ENCODE measurements at places on chromosomes 12 and 14. TPM values are rescaled to one million over a fixed set of nuclear protein-coding genes. Genes with fewer than 3 reads are reported as not detected.

The SLC7A8 gene
- 14.7 TPM for total RNA-seq

The PRIMA1 gene
- total RNA-seq, result not detected

The ARHGDIB gene
- total RNA-seq, result 4.7 TPM

The GPR135 gene
- total RNA-seq, result 4.1 TPM

The VPS33A gene
- 26.8 TPM for total RNA-seq

The FAM90A1 gene
- not detected for total RNA-seq

The NAV3 gene
- 41.2 TPM for total RNA-seq

The FAM234B gene
- 8.3 TPM for total RNA-seq

The KRT82 gene
- total RNA-seq, result not detected

The BMP4 gene
- 14.8 TPM for total RNA-seq

The NOC4L gene
- total RNA-seq, result 11.8 TPM

The PLBD1 gene
- total RNA-seq, result 2.3 TPM

The TAS2R8 gene
- not detected for total RNA-seq

The TSHR gene
- total RNA-seq, result 0.33 TPM

The RNF10 gene
- 233 TPM for total RNA-seq

The C3AR1 gene
- total RNA-seq, result not detected

The NYNRIN gene
- total RNA-seq, result 42.7 TPM

The KLRD1 gene
- 0.66 TPM for total RNA-seq

The SIRT4 gene
- total RNA-seq, result 1.9 TPM

The ACAD10 gene
- total RNA-seq, result 30.4 TPM

The TAS2R14 gene
- total RNA-seq, result 4.1 TPM

The RAB15 gene
- total RNA-seq, result 4.1 TPM

The HOXC9 gene
- 0.15 TPM for total RNA-seq

The KRT71 gene
- total RNA-seq, result not detected

The KRT80 gene
- total RNA-seq, result not detected

The SIX6 gene
- total RNA-seq, result not detected

The LRFN5 gene
- total RNA-seq, result 4.9 TPM

The GARIN6 gene
- total RNA-seq, result not detected

The C14orf93 gene
- total RNA-seq, result 17.7 TPM

The RPS6KL1 gene
- total RNA-seq, result 1.0 TPM

The PTCSC3 gene
- total RNA-seq, result not detected

Data from smooth muscle cell of trachea (primary cell).